ENCODE measurements at places on chromosomes 6 and 20. TPM values are rescaled to one million over a fixed set of nuclear protein-coding genes. Genes with fewer than 3 reads are reported as not detected.

The SLC32A1 gene
- not detected for total RNA-seq

The ULBP3 gene
- total RNA-seq: 7.0 TPM

The KHDRBS2 gene
- total RNA-seq: not detected

The TMEM151B gene
- total RNA-seq: under 0.01 TPM

All from foreskin keratinocyte (primary cell).